Aorta (tissue), 5 donors: ENCODE measurements at places on chromosomes 16 and 17. TPM values are rescaled to one million over a fixed set of nuclear protein-coding genes. Genes with fewer than 3 reads are reported as not detected.

ATP2A1 gene
- total RNA-seq: 0.97 TPM

SDR42E2 gene
- not detected for total RNA-seq

KIF19 gene
- total RNA-seq: 4.4 TPM

SEZ6L2 gene
- 0.71 TPM for total RNA-seq

CCL13 gene
- total RNA-seq: 5.4 TPM

NUP85 gene
- total RNA-seq: 71.0 TPM

SRL gene
- 3.2 TPM for total RNA-seq

NACA2 gene
- total RNA-seq: not detected

TEX19 gene
- not detected for total RNA-seq

MPV17L gene
- total RNA-seq: 2.4 TPM

ZNF286A gene
- total RNA-seq: 19.9 TPM

ABCA6 gene
- total RNA-seq: 31.6 TPM

TEKT1 gene
- total RNA-seq: not detected

CLEC19A gene
- total RNA-seq: not detected

PRSS53 gene
- 2.4 TPM for total RNA-seq

TPSD1 gene
- total RNA-seq: not detected

CACNG5 gene
- total RNA-seq: not detected

CHP2 gene
- total RNA-seq: not detected

CCL8 gene
- total RNA-seq: 4.5 TPM

HSD17B2 gene
- not detected for total RNA-seq

KRT16 gene
- 0.30 TPM for total RNA-seq

AOC2 gene
- 2.6 TPM for total RNA-seq

CDH3 gene
- 0.81 TPM for total RNA-seq

ARL5C gene
- not detected for total RNA-seq
